SK-N-MC (cell line): ENCODE measurements at places on chromosomes 12 and 14.
A peak's percentile ranks its signal among the peaks of the same experiment; 100 is the strongest.

DNA sequence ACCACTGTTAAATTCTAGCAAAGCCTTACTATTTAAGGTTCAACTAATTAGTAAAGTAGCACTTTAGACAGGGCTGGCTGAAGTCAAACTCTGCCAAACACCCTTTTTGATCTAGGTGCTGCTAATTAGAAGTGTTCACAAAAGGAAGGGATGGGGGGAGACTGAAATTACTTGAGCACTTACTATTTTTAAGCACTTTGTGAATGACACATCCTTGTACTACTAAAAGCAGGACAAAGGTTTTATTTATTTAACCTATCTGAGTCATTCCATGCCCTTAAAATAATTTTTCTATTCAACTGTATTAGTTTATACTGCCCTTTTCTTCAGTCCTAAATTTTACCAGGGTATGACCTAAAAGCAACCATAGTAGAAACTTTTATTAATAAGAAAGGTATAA is 20.1 kb downstream of the MBIP start:
- DNase-seq: no peak

DNA sequence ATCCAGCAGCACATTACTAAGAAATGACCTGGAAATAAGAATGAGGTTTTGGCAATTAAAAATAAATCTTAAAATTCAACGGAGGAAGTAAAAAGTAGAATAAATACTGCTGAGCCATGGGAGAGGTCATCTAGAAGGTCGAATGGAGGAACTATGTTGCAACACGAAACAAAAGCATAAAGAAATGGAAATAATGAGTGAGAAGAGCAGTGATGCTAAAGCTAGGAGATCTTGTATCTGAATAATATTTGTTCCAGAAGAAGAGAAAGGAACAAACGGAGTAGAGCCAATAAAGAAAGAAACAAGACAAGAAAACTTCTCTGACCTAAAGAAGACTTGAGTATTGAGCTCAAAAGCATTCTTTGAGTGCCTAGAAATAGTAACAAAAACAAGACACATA is 6.6 kb upstream of the KRT7 start:
- DNase-seq: no peak

GRCh38 chr12:92953747-92954146 is 24.7 kb upstream of the EEA1 start:
- DNase-seq: no peak

DNA sequence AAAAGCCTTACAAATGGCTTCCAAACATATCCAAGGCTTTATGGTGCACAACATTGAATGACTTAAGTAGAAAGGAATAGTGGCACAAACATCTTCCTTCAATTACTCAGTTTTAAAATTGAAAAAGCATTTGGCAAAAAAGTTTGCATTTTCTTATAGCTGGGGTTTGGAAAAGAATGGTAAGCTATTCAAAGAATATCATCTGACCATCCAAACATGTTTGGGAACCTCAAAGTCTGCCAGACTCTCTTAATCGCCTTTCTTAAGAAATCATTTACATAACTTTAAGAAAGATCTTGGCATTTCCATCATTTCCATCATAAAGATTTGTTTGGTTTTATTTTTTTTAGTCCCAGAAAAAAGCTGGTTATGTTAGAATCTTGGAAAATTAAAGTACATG is 210.1 kb upstream of the PELI2 start:
- no peak for DNase-seq

- DNase-seq: no peak
Observed at GRCh38 chr12:32266756-32267155, 132.6 kb upstream of the FGD4 start.

DNA sequence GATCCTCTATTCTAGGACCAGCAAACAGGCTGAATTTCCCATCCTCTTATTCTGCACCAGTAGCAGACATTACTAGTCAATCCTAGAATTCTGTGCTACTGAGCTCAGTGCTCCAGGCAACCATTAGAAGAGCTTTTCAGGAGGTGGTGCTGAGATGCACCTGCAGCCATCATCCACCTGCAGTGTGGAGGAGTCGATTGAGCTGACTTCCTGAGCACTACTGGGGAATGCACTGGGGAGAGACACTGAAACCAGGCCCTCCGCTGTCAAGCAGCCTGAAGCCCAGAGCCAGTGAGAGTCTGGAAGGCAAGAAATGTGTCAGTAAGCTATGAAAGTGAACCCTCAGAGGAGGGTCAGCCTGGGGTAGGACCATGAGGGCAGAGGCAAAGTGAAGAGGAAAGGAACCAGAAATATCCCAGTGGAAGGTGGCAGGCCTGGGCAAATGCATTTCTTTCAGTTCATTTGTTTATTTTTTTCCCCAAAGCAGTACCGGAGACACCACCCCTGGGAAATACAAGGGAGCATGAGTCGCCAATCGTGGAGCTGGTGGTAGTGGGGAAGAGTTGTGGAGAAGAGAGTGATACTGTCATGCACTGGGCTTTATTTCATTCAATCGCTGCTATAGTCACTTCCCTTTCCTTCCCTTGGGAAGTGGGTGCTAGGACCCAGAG is 23.0 kb upstream of the SERPINA4 start:
- DNase-seq: no peak

DNA sequence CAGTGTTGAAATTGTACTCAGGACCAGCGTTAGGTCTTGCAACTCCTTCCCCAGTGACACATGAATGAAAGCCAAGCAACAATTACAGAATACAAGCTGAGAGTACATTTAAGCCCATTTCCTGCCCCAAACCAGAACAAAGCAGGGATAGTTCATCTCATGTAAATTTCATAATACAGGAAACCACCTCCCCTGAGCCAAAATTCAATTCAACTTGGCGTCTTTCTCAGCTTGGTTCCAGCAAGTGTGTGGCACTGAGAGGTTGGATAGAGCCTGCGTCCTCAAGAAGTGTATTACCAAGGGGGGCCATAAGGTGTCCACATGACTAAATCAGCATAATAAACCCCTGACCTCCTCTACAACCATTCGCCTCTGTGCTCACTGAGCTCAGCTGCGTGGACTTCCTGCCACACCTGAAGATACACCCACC is 278.9 kb upstream of the CRY1 start:
- no peak for DNase-seq

- DNase-seq: no peak
Observed at GRCh38 chr12:118526255-118527095, 150.1 kb downstream of the SUDS3 start.

- no peak for DNase-seq
Observed at GRCh38 chr12:65959452-65959851, 135.2 kb downstream of the HMGA2 start.

GRCh38 chr14:72644038-72644437 is 249.9 kb downstream of the DPF3 start:
- no peak for DNase-seq

GRCh38 chr14:24513009-24513408 is 4.9 kb upstream of the CMA1 start:
- DNase-seq: no peak

GRCh38 chr12:105705765-105706164 is 375.3 kb downstream of the C12orf75 start:
- peak; percentile 28 for DNase-seq

GRCh38 chr12:71704920-71705319 is 19.0 kb downstream of the TMEM19 start:
- DNase-seq: no peak

DNA sequence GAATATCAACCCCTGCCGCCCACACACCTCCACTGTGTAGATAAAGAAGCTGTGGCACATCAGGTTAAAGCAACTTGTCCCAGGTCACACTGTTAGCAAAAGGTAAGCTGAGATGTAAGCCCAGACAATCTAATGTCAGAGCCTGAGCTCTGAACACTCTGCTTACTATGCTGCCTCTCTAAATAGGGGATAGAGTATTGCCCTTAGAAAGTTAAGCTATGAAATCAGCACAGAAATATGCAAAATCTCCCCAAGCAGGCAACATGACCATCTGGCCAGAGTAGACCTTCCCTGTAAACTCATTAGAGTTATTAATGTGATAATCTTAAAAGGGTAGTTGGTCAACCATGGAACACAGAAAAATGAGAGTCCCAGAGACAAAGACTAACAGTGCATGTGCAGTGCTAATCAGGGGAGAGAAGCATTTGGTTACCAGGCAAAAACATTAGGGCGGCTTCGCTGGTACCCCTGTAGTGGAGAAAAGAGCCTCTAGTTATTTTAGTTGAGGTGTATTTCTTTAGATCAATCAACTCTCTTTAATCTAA is 171.0 kb downstream of the BTG1 start:
- no peak for DNase-seq

DNA sequence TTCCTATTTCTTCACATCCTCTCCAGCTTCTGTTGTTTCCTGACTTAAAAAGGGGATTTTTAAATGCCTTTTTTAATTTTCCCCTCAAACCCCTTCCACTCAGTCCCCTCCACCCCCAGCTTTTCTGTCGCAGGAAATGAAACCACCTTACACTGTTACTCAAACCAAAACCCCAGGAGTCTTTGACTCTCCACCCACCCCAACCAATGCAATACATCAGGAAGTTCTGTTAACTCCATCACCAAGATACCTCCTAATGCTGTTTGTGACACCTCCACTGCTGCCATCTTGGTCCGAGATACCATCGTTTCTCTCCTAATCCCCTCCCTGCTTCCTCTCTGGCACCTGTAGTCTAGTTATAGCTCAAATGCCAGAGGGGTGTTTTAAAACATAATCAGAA is 25.4 kb upstream of the CPM start:
- DNase-seq: no peak
